ENCODE measurements at places on chromosomes 12 and 14.

- DNase-seq: peak; percentile 70
Measured at GRCh38 chr14:57317248-57317833, 48.6 kb downstream of the AP5M1 start.

- DNase-seq: peak; percentile 27
Measured at GRCh38 chr12:68746572-68747180, 700 bp downstream of the SLC35E3 start.

GRCh38 chr12:105476616-105477015 lies 146.1 kb downstream of the C12orf75 start:
- DNase-seq: no peak

- DNase-seq: no peak
Measured at GRCh38 chr12:110010853-110011723, 11.9 kb downstream of the ANKRD13A start.

GRCh38 chr12:42504049-42504448 lies 85.5 kb downstream of the PRICKLE1 start:
- DNase-seq: peak; percentile 43

Measured in NCI-H1417 (cell line).